T-helper 22 cell (primary cell): ENCODE measurements at places on chromosomes 6 and 20.

GRCh38 chr6:55774286-55775028, 100.9 kb downstream of the BMP5 start:
- no peak for DNase-seq

DNA sequence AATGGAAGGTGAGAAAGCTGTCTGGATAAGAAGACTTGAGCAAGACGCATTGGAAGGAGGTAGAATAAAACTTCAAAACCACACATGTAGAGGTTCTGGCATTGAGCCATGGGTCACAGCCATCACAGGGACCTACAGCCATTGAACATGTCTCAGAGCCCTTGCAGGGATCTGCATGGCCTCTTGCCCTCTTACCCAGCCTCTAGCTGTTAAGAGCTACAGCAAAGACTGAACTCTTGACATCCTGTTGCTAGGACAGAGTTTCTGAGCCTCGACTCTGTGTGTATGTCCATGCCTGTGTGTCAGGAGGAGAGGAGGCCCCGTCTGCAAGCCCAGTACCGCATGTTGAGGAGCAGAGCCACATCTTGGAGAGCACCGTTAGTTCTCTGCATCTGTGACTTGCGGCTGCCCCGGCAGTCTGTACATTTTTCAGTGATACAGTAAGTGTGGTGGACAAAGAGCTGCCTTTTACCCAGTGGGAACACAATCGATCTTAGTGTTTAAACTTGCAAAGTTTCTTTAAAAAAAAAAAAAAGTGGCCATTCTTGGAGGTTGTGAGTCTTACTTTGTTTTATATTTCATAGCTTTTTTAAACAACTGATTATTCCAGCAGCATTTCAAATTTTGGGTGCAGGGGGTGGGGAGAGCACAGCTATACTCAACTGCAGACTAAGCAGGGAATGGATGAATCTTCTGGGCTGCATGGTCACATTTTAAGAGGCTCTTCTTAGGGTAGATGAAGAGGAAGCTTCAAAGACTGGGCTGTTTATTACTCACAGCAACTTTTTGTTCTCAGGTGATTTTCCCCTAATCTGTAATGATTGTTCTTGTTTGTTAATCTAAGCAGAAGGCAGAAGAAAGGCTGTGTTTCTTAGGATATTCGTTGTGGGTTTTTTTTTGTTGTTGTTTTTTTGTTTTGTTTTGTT, 88.5 kb downstream of the TBC1D7 start:
- DNase-seq: no peak

- DNase-seq: no peak
Observed at GRCh38 chr6:13428583-13429405, 58.6 kb downstream of the GFOD1 start.

- DNase-seq: no peak
Observed at GRCh38 chr6:118283766-118284165, 264.3 kb upstream of the PLN start.

DNA sequence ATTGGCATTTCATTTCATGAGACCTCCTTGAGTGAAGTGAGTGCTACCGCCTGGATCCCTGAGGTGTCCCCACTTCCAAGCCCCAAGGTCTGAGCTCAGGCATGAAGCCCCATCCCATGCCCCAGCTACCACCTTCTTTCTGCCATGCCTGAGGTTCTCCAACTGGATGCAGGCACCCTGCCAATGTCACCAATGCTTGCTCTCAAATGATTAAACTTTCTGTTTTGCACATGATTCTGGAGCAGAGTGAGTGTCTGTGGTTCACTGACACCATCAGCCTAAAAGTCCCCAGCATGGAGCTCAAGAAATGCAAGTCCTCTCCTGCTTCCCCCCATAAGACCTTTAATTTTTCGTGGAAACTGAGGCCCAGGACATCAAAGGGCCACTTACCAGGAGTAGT, 43.7 kb upstream of the BPIFA2 start:
- no peak for DNase-seq

GRCh38 chr6:145375502-145375901, 359.8 kb downstream of the EPM2A start:
- no peak for DNase-seq

GRCh38 chr20:20167698-20168097, 115.4 kb downstream of the CFAP61 start:
- DNase-seq: no peak

DNA sequence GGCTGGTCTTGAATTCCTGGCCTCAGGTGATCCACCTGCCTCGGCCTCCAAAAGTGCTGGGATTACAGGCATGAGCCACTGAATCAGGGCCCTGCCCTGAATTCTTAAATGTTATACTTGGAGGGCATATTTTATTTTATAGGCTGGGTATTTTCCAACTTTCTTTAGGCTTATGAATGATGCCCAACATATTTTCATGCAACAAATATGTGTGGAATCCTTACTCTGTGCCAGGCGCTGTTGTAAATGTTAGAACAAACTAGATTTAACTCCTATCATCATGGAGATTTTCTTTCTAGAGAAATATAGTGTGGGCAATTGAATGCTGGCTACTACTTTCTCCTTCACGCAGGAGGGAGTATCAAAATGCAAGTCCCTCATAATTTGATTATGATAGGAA, 71.2 kb downstream of the SAMD5 start:
- no peak for DNase-seq
